NCI-H2081 (cell line): ENCODE measurements at places on chromosomes 5 and 9.

GRCh38 chr5:176540956-176541337, 3.7 kb upstream of the RNF44 start:
- no peak for DNase-seq

GRCh38 chr9:36298566-36298965, 40.3 kb upstream of the GNE start:
- no peak for DNase-seq

DNA sequence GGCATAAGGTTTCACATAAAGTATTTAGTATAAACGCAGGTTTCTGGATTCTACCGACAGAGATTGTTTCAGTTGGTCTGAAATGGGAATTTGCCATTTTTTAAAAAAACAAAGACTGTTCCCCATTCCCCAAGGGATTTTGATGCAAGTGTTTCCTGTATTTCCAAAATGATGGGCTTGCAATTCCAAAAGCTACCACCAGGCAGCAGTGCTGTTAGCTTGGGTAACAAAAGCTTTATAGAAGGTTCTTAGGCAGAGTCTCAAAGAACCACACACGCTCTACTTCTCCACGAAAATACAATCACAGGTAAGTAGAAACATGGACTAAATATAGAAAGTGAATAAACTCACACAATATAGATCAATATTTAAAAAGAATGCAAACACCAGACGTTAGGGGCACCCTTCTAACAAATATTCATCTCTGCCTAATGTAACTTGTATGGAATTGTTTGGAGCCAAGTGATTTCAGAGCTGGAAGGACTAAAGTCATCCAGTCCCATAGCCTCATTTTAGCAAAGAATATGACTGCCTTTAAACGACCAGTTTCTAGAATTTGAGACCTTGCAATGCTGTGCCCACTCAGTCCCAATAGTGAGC, 154.3 kb downstream of the SPOCK1 start:
- peak; percentile 54 for DNase-seq

GRCh38 chr5:139950436-139950835, 92.7 kb downstream of the NRG2 start:
- no peak for DNase-seq

- peak; percentile 18 for DNase-seq
Observed at GRCh38 chr5:93359296-93359959, 221.6 kb downstream of the NR2F1-AS1 start.

- DNase-seq = no peak
Observed at GRCh38 chr9:88420227-88420626, 32.0 kb downstream of the SPIN1 start.

DNA sequence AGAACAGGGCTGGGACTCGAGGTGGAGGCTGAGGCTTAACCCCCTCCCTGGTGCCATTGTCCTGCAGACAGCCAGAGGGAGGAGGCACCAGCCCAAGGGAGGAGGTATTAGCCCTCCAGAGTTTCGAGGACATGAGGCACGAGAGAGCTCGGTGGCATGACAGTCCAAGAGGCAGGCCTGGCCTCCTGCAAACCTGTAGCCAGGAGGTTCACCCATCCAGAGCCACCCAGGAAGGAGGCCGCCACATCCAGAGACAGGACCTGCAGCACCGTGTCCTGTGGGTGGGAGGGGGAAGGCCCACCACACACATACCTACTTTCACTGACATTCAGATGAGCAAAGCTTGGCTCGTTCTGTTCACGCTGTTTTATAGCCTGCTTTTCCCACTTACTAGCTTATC, 75.2 kb upstream of the ADAMTS2 start:
- no peak for DNase-seq

GRCh38 chr9:132651259-132651658, 18.5 kb downstream of the DDX31 start:
- peak; percentile 25 for DNase-seq

- no peak for DNase-seq
Observed at GRCh38 chr9:88810826-88811225, 180.4 kb upstream of the S1PR3 start.

DNA sequence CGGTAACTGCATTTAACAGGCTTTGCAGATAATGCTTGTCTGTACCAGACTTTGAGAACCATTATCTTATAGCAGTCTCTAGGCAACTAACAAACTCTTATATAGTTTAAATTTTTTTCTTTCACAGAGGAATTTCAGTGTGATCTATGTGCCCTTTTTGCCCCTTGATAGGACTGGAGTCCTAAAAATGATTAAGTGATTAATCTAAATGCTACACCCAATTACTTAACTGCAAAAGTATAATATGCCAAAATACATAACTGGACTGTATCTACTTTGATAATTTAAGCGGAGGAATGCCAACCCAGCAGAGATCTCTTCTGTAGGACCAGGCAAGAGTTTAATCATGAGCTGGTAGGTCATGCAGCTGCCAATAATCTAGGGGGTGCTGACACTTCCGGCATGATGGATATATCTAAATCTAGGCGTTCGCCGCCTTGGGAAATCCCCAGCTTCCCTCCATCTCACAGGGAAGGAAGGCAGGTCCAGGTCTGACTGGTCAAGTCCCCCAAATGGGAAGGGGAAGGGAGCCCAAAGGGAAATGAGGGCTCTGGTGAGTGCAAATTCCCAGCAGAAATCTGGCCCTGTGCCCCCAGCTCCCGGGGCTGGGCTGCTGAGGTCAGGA, 205.6 kb downstream of the GAPVD1 start:
- DNase-seq = no peak

- DNase-seq = peak; percentile 71
Observed at GRCh38 chr5:74432216-74432615, 208.3 kb downstream of the ENC1 start.

DNA sequence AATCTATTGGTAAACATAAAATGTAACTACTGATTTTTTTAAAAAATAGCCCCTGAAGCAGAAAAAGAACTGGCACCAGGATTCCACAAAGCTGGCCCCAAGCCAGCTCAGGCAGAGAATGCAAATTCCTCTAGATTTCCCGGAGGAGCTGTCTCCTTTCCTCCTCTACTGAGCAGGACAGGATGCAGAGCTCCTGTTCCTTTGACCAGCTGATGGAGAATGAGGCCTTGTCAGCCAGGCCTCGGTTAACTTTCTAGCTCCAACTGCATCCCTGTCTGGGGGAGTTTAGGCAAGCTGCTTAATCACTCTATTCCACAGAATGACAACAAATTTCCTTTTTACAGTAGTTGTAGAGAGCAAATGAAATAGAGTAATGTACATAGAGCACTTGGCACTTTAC, 155.5 kb downstream of the GNAQ start:
- DNase-seq = no peak

DNA sequence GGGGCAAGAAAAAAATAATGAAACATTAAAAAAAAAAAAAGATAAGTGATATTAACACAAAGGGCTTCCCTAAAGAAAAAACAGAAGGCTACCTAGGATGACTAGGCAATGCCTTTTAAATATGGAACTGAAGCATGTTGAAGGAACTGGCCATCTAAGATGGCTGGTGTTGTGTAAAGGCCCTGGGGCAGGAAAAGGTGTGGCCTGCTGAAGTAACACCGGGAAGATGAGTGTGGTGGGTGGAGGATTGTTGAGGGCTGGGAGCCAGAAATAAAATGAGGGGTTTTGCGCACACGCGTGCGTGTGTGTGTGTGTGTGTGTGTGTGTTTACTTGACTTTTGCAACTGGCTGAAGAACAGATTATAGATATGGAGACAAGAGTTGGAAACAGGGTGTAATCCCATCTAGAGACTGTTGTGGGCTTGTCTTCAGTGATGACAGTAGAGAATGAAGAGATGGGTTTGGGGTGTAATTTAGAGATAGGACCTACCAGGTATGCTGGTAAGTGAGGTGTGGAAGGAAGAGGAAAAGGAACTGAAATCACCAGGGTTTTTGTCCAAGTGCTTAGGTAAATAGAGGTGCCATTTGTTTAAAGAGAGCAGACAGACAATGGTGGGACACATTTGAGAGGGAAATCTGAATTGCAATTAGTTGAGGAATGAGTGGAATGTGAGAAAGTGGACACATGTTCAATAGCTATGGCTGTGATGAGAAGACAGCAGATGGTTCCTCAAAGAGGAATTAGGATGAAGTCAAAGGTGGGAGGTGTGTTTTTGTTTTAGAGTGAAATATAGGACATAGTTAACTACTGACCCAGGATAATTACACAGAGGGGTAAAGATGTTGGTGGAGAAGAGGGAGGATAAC, 33.9 kb downstream of the RAD23B start:
- DNase-seq = no peak

DNA sequence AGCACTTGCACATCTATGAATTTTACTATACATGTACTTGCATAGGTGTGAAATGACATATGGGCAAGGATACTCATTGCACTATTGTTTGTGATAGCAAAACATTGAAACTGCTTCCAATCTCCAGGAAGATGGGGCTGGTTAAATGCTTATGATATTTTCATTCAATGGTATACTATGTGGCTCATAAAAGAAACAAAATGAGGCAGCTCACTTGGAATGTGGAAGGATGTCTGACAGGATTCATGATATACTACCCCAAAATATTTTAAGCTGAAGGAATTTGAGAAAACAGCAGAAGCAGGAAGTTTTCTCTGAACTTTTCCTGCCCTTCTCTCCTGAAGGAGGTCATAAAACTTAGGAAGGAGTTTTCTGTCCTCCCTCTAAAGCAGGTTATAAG, 99.6 kb upstream of the CAST start:
- DNase-seq = no peak

- no peak for DNase-seq
Observed at GRCh38 chr5:155299386-155300005, 285.9 kb downstream of the KIF4B start.

DNA sequence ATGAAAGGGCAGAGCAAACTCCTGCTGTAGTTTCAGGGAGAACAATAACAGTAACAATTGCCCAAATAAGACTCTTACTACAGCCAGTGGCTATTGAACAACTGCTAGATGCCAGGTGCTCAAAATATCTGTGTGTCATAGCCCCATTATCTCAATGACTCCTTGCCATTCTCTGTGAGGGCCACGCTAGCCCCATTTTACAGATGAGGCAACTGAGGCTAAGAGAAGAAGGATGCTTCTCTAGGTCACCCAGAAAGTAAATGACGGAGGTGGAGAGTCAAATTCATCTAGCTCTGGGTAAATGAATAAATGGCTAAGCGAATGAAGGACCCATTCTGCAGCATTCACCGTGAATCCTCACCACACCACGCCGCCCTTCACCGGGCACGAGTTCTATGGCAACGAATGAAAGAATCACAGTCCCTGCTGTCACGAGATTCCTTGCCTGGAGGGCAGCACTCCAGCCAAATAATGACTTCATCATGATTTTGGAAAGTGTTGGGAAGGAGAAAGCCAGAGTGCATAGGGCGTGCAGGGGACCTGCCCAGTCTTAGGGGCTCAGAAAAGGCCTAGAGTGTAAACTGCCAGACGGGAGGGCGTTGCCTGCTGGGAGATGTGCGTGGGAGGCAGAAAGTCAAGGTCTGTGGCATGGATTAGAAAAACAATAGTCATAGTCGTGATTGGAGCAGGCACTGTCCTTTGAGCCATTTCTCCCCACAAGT, 147.2 kb downstream of the C9orf50 start:
- DNase-seq = no peak

DNA sequence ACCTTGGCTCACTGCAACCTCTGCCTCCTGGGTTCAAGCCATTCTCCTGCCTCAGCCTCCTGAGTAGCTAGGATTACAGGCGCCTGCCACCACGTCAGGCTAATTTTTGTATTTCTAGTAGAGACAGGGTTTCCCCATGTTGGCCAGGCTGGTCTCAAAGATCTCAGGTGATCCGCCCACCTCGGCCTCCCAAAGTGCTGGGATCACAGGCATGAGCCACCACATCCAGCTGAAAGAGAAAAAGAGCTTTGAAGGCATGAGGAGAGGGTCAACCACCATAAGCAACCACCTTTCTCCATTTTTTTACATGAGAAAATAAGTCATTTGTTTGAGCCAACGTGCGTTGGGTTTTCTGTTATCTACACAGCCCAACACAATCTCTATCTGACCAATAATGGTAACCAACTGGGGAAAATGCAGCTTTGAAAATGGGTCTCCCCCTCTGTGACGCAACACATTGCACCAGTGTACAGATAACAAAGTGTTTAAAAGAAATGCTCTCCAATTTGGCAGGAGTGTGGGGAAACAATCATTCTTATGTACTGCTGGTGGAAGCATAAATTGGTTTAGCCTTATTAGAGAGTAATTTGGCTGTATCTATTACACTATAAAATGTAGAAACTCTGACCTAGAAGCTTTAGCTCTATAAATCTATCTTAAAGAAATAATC, 45.8 kb upstream of the ZBTB43 start:
- no peak for DNase-seq

DNA sequence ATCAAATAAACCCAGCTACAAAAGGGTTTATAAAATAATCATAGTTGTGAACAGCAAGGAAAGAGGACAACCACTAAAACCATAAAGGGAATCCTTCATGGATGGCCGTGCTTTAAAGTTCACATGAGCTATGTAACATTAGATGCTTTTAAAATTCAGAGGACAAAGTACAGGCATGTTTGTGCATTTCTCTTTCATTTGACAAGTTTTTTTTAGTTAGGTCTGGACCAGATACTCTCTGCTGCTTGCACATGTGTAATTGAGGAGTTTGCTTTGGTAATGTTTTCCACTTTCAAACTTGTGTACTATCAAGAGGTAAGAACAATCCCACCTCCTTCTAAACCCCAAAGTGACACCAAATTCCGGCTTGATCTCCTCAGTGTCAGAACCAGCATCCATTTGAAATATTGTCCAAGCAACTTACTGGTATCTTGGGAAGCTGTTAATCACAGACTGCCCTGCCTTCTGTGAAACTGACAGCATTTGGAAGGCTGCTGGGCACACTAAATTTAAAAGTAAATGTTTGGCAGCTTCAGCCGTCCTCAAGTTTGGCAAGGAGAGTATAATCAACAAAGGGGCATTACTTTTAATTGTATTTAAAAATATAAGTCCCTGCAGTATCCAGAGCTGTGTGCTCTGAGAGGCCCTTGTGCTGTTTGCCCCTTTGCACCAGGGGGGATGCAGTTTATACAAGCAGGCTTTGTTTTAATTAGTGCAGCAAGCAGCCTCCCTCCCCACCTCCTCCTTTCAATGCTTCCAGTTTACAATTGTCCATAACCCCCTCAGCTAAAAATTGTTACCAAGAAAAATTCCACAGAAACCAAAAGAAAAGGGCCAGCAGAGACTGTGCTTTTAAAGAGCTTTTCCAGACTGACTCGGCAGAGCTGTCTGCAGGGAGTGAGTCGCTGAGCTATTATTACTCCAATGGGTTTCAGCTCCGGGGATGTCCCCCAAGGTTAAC, 328.3 kb upstream of the MPDZ start:
- DNase-seq = peak; percentile 46

DNA sequence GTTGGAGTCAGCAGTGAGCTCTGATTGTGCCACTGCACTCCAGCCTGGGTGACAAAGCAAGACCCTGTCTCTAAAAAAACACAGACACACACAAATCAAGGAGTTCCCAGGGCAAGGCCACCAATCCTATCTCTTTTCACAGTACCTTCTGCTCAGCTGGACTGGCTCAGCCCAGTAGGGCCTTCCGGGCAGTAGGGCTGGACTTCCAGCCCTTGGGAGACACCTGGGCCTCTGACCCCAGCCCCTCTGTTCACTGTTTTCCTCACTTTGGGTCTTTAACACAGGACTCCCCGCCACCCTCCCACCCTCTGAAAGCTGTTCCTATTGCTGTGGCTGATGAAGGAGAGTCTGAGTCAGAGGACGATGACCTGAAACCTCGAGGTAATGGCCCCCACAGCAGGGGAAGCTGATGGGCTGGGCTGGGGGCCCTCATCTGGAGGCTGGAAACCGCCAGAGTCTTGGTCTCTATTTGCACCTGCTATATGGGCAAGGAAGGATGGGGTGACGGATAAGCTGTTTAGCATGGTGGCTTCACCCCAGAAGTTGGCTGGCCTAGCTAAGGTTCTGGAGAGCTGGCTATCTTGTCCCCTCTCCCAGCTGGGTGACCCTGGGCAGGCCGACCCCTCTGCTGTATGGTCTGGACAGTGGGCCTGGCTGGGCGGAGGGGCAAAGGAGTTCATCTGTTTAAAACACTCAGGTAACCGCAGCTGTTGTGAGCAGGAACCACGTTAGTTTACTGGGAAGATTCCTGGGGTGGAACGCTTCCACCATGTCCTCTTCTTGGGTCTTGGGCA, 25.6 kb downstream of the USP20 start:
- DNase-seq = no peak
